ENCODE measurements at places on chromosomes 13 and 19.

DNA sequence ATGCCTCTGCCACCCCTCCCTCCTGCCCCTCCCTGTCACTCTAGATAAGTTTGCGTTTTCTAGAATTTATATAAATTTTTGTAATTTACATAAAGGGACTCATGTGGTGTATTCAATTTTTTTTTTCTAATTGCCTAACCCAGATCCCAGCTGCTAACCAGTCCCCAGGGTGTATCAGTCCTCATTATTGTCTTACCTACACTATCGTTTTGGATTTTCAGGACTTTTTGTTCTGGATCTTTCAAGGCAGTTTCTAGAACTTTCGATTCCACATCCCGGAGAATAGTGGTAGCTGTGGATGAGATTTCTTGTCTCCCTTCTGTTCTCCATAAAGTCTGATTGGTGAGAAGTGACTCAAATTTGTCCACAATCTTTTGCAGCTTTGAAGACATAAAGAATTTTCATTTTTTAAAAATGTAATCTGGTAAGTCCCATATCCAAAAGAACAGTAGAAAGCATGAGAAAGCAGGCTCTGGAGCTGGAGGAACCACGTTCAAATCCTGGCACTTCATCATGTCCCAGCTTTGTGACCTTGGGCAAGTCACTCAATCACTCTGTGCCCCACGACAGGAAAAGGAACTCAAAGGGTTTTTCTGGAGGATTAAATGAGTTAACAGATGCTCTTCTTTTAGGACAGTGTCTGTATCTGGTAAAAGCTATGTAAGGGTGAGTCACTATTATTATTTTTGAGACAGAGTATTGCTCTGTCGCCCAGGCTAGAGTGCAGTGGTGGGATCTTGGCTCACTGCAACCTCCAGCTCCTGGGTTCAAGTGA is 19.7 kb downstream of the ADGRE3 start:
- DNase-seq = no peak

DNA sequence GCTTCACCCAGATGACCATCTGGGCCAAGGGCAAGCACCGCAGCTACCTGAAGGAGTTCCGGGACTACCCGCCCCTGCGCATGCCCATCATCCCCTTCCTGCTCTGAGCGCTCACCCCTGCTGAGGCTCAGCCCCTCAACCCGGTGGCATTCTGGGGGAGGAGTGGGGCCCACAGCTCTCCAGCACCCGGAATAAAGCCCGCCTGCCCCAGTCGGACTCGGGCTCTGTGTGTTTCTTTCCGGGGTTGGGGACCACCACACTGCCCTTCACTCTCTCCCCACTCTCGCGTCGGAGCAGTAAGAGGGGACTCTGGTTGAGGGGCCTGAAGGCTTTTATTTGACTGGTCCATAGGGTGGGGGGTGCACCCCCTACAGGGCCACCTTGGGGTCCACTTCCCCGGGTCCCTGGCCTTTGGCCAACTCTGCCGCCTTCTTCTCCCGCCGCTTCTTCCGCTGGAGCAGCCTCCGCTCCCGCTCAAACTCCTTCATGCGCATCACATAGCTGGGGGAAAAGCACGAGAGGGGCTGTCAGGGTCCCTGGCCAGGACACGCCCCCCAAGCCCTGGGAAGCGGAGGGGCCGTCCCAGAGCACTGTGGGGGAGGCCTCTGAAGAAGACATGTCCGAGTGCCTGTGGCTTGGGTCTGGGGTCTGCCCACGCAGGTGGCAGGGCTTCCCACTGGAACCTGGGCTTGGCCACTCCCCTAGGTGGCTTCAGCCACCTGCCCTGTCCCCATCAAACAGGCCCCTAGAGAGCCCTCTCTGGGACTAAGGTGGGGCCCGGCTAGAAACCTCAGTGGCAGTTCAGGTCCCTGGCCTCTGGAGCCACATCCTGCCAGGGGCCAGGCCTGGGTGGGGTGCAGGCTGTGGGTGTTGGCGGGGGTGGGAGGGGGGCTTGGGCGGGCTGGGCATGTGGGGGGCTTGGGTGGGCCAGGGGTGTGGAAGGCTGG is 5.8 kb downstream of the NDUFB7 start:
- no peak for DNase-seq

GRCh38 chr13:50955798-50956197 is 46.2 kb downstream of the RNASEH2B start:
- no peak for DNase-seq

GRCh38 chr19:291006-291521 is at the start of gene PLPP2:
PLPP2 (minus strand) TSS chr19:291403; CDS start chr19:291336, 67 bp downstream.
- DNase-seq = no peak

- no peak for DNase-seq
Measured at GRCh38 chr19:18057557-18057956, 29.2 kb downstream of the IL12RB1 start.

DNA sequence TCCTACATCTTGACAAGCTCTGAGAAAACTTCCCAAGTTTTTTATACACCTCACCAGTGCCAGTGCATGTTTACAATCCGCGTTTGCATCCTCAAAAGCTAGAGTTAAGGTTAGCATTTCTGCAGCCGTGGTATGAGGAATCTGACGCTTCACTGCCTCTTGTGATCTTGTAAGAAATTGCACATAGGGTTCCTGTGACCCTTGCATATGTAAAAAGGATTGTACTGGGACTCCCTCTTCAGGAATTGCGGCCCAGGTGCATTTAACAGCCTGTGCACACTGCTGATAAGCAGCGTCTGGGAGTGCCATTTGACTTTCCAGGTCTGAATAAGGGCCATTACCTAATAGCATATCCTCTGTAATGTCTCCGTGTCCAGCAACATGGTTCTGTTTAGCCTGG is 15.3 kb downstream of the FPR3 start:
- DNase-seq = no peak

DNA sequence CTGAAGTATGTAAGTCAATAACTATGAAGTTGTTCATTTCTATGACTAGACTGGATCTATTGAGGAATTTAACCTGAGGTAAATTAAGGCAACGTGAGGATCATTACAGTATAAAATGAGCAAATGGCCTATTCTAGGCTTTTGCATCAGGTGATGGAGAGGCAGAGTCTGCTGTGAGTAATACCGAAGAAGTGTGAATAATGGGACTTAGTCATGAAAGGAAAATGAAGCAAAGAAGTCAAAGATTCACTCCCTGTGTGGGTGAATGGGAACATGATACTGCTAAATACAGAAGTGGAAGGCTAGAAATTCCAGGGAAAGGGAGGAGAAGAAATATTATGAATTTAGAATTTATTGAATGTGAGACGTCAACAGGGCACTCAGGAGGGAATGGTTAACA is 774.1 kb downstream of the LIG4 start:
- no peak for DNase-seq
